ENCODE measurements at places on chromosomes 12 and 14.
A peak's percentile ranks its signal among the peaks of the same experiment; 100 is the strongest.

DNA sequence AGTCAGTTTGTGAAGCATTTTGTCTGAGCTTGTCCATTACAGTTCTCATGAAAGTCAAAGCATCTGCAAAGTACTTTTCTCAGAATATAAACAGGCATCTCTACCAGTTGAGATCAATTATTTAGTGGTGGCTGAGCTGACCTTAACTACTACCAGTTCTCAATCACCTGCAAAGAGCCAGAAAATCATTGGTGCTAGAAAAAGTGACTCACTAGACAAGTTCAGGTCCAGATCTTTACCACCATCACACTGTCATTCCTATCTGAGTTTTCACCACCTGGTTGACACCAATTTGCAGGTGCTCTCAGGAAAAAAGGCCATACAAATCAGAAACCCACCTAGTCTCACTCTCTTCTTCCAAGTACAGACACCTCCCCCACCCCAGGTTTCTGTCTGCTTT is 33.3 kb downstream of the ITPR2 start:
- no peak for DNase-seq

DNA sequence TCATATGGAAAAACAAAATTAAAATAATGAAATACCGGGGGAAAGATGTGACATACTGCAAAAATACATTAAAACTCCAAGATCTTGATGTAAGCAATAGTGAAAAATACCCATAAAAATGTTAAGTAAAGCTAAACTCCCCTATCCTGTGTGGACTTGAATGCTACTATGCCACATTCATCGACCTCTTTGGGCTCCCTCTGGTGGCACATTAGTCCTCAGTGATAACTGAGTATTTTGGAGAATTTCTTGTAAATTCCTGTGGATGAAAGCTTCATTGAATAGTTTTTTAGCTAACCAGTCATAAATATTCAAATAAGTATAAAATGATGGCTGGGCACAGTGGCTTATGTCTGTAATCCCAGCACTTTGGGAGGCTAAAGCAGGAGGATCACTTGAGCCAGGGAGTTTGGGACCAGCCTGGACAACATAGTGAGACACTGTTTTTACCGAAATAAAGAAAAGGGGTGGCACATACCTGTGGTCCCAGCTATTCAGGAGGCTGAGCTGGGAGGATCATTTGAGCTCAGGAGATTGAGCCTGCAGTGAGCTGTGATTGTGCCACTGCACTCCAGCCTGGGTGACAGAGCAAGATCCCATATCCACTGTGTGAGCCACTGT is 42.4 kb upstream of the SGPP1 start:
- DNase-seq = peak; percentile 68

GRCh38 chr14:54446161-54446693 is 5.1 kb upstream of the CNIH1 start:
- DNase-seq = no peak

GRCh38 chr12:128536810-128537209 is 269.8 kb downstream of the TMEM132C start:
- DNase-seq = no peak

- DNase-seq = no peak
Observed at GRCh38 chr12:20865873-20866272, 55.4 kb downstream of the SLCO1B3 start.

- DNase-seq = no peak
Observed at GRCh38 chr12:104475271-104475670, 18.5 kb downstream of the CHST11 start.

- no peak for DNase-seq
Observed at GRCh38 chr14:95547272-95547625, 12.4 kb downstream of the GLRX5 start.

- DNase-seq = no peak
Observed at GRCh38 chr12:104975587-104976343, 10.4 kb upstream of the NOPCHAP1 start.

GRCh38 chr12:47590771-47591360 is 115.0 kb downstream of the RPAP3 start:
- DNase-seq = no peak

DNA sequence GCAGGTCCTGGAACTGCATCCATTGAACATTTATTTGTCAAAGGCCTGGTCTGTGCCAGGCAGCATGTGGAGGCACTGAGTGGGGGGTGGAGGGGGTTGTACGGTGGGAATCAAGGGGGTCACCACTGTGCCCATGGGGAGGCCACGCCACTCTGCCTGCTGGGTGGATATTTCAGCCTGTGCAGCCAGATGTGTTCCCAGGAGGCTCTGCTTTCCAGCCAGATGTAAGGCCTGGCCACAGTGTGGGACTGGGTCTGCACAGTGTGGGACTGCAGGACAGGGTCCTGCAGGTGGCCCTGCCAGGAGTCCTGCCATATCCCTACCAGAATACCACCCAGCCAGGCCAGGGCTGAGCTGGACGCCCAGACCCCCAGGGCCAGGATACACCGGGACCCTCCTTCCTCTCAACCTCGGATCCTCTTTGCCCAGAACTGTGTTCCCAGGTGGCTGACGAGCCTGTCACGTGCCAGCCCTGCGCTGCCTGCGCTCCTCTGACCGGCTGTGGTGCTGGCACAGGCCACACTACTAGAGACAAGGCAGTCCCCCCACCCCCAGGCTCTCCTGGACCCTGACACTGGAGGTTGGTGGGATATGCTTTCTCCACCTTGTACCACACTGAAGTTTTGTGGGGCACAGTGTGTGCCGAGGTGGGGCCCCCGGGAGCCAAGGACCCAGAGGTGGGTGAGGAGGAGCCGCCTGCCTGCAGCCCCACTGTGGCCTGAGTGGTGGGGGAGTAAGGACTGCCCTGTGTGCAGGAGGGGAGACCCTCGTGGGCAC is 17.5 kb downstream of the XRCC3 start:
- DNase-seq = no peak

DNA sequence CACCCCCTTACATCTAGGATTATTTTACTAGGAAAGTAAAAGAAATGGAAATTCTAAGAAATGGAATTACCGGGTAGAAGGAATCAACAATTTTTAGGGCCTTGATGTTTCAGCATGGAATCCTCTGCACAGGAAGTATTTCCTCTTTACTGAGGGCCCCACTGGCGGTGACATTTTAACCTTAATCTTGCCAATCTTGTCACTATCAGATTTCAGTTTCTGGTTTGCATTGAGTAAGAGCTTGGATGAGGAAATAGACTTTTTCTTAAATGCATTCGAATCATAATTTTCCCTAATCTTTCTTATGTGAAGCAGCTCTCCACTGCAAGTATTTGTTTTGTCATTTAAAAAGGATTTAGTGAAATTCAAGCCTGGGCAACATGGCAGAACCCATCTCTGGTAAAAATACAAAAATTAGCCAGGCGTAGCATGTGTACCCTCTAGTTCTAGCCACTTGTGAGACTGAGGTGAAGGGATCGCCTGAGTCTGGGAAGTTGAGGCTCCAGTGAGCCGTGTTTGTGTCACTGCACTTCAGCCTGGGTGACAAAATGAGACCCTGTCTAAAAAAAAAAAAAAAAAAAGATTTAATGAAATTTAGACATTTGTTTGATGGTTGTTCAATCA is 40.7 kb downstream of the TPCN1 start:
- peak; percentile 79 for DNase-seq

- no peak for DNase-seq
Observed at GRCh38 chr12:22299294-22299912, 35.1 kb downstream of the ST8SIA1 start.

DNA sequence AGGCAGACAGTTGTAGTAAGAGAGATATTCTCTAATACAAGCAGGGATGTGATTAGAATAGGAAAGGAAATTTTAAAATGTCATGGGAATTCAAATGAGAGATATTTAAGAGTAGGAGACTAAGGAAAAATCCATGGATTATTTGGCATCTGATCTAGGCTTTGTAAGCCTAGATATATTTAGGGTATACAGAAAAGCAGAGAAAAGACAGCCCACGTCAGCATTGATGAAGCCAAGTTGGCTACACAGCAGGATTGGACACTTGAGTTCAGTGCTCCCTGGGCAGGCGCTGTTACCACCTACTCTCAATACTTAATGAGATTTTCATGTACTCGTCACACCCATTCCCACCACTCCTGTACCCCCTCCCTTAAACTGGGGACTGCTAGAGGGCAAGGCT is 1.7 kb upstream of the KCNJ8 start:
- DNase-seq = no peak

DNA sequence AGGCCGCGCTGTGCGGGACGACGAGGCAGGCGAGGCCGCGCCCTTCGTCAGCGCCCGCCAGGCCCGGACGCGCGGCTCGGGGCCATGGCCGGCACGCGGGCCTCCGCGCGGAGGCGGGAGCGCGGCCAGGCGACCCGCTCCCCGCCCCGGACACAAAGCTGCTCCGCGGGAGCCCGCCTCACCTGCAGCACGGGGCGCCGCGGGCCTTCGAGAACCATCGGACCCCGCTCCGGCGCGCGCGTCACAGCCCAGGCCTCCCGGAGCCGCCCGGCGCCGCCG is 342 bp downstream of the DICER1 start:
- no peak for DNase-seq

- no peak for DNase-seq
Observed at GRCh38 chr14:23550812-23551265, 726 bp downstream of the ZFHX2 start.

DNA sequence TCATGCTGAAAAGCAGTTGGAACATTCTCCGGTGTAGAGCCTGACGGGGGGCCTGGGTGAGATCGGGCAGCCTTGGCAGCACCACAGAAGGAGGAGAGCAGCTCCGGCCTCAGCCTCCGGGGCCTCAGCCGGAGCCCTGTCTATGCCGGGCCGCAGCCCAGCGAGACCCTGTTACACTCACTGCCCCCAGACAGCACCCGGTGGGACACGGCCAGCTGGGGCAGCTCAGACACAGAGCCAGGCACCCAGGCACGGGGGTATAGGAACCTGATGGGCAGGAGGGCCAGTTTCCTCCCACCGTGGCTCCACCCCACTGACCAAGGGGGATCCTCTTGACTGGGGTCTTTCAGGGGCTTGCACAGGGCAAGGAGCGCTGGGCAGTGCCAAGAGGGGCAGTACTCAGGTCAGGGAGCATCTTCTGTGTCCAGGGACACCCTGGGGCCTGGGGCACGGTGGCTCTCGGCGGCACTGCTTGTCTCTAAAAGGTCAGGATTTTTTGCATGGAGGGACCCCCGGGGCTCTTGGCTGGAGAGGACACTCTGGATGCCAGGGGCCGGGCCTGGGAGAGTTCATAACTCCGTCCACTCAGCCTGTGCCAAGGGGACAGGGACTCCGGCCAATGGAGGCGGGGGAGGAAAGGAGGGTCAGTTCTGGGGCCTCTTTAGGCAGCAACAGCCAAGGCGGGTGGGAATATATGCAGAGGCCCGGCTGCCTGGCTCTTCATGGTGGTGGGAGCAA is 9.4 kb downstream of the INF2 start:
- DNase-seq = no peak

GRCh38 chr12:89439941-89440340 is 84.7 kb downstream of the GALNT4 start:
- peak; percentile 52 for DNase-seq

DNA sequence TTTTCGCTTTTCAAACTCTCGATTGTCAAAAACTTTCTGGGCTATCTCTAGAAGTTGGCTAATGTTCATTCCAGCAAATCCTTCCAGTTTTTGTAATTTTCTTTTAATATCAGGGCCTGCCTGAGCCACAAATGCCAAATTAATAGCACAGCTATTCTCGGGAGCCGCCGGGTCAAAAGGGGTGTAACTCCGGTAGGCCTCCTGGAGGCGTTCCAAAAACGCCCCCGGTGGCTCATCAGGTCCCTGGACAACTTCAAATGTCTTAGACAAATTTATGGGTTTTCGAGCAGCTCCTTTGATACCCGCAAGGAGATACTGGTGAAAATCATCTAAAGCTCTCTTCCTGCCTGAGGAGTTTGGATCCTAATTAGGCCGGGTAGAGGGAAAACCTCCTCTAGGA is 117.9 kb upstream of the PZP start:
- DNase-seq = no peak

GRCh38 chr14:94117856-94118255 is 7.3 kb downstream of the IFI27 start:
- DNase-seq = no peak

- no peak for DNase-seq
Observed at GRCh38 chr14:70654632-70655031, 12.9 kb downstream of the TTC9 start.

- no peak for DNase-seq
Observed at GRCh38 chr14:55915456-55915855, 202.8 kb upstream of the PELI2 start.

- no peak for DNase-seq
Observed at GRCh38 chr14:29857551-29857950, 70.1 kb downstream of the PRKD1 start.

GRCh38 chr12:56749359-56749758 is 2.8 kb downstream of the PRIM1 start:
- no peak for DNase-seq

DNA sequence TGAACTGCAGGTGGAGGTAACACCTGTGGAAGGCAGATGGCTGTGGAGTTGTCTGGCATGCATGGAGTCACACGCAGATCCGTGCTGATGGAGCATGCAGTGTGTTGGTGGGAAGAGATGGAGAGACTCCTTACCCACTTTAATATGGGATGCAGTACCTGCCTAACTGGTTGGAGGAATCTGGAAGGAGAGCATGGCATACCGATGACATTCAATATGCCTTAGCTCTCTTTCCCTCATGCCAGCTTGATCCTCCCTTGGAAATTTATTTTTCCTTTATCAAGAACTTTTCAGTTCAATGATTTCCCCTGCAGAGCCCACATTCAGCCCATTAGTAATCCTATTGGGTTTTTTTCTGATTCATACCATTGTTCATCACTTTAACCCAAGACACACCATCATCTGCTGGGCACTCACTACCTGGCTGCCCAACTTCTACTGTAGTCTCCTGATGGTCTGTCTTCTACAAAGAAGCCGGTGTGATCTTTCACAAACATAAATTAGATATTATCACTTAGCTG is 25.9 kb upstream of the NR2C1 start:
- no peak for DNase-seq

DNA sequence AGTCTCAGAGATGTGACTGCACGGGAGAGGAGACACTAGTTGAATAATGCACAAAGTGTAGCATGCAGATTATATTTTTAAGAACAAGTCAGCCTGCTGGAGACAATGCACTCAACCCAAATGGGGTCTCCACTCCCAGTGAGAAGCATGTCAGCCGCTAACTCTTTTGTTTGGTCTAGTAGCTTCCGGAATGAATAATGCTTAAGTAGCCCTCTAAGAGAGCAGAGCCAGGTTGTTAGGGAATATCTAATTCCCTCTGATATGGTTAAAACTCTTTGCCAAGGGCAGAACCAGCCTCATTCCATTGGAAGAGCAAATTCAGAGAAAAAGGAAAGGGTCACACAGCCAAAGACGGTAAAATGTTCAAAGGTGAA is 80.4 kb downstream of the DAD1 start:
- DNase-seq = no peak

DNA sequence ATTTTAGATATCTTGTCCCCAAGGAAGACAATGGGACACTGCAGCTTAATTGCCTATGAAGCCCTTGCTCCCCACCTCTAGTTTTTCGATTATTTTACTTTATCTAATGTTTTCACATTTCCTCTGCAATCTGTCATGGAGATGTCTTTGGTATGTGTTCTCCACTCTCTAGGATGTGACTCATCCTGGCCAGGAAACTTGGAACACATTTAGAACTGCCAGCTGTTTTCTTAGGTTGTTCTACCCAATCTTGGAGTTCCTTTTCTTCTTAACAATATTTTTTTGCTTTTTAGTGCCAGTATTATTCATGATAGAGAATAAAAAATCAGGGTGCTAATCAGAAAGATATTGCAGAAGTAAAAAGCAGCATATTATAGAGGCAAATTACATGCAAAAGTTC is 101.7 kb upstream of the CLEC14A start:
- no peak for DNase-seq
